Cortex of kidney (tissue), 1 donor: ENCODE measurements at places on chromosomes 6 and 20.

DNA sequence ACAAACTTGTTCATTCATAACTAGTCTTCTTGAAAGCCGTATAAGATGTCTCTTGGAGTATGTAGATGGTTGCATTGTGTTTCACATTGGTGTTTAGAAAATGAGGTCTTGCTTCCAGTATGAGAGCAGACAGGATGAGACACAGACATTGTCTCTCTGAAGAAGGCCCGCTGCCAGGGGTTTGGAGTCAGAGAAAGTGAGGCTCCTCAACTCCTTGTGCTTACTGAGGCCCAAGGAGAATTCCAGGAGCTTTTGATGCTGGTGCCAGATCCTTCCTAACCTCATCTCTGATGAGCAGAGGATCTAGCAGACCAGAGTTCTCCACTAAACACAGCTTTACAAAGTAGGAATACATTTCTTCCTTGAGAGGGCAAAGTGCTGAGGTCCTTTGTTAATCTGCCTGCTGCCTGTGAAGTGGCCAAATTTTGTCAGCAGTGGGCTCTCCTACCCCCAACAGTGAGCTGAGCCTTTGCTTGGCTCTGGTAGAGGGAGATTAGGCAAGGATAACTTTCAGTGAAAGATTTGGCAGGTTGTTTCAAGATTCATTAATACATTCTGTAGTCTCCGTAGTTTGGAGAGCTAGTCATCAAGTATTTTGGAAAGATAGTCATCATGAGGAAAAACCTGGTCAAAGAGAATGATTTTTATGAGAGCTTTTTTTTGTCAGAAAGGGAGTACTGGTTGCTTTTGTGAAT is 9.7 kb downstream of the MAPRE1 start:
- no peak for DNase-seq

DNA sequence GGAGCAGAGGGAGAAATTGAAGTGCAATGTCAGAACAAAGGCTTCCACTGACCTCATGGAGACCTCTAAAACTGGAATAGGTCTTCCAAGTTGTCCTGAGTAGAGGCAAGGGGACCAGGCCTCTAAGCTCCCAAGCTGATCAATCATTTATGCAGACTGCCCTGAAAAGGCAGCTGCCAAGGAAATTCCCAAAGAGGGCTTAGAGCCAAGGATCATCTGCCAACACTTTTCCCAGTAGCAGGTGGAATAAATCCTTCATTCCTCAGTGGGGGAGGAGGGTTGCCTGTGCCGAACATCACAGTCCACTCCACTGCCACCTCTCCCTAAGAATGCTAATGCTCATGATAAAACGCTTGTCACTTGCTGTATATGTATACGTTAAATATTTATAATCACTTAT is 29.3 kb upstream of the RALY start:
- no peak for DNase-seq

- DNase-seq = no peak
Observed at GRCh38 chr6:48985025-48985424, 478.0 kb downstream of the MMUT start.

DNA sequence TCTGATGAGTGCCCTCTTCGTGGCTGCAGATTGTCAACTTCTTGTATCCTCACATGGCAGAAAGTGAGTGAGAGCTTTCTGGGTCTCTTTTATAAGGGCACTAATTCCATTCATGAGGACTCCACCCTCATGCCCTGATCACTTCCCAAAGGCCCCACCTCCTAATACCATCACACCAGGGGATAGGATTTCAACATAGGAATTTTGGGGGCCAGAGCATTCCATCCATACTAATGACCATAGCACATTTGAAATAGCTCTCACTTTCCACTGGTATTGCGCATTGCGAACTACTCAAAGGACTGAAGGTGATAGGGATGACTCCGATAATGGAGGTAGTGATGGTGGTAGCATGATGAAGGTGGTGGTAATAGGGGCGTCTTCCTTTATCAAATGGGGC is 324.3 kb downstream of the PRL start:
- DNase-seq = no peak

DNA sequence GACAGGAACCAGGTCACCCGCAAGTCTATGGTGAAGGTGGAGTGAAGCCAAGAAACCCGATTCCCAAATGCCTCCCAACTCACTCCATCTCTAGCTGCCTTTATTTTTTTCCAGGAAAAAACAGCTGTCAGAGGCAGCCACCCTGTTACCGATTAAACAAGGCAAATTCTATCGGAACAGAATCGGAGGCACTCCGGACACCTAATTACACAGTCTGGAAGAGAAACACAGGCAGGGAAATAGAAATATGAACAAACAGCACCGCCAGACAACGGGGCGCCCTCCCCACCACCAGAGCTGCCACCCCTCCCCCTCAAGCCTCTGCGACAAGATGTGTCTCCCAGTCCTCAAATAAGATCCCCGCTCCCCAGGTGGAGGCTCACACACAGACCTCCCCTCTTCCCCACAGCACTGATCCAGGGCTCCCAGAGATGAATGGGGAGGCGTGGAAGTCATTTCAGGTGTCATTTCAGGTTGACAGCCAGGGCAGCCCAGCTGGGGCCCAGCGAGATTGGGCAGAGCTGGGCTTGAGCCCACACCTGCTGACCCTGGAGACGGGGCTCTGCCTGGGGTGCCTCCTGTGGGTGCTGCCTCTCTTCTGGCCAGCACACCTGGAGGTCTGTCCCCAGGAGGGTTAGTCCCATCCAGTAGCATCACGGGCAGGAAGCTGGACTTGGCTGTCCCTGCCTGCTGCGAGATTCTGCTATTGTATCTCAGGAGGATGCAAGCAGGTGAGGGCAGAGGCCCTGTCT is 19.8 kb upstream of the VSTM2L start:
- DNase-seq = no peak
